GM04503 (cell line): ENCODE measurements at places on chromosomes 1 and 21.

GRCh38 chr1:198125995-198126735 is 30.6 kb upstream of the NEK7 start:
- peak; percentile 62 for DNase-seq

- DNase-seq = peak; percentile 23
Measured at GRCh38 chr1:77370161-77370560, 88.3 kb downstream of the AK5 start.

- no peak for DNase-seq
Measured at GRCh38 chr1:73862355-73862754, 335.6 kb downstream of the LRRIQ3 start.

GRCh38 chr1:43282220-43283195 is 2.9 kb downstream of the C1orf210 start:
- DNase-seq = no peak

GRCh38 chr1:237911911-237912310 is 21.2 kb upstream of the ZP4 start:
- DNase-seq = no peak

DNA sequence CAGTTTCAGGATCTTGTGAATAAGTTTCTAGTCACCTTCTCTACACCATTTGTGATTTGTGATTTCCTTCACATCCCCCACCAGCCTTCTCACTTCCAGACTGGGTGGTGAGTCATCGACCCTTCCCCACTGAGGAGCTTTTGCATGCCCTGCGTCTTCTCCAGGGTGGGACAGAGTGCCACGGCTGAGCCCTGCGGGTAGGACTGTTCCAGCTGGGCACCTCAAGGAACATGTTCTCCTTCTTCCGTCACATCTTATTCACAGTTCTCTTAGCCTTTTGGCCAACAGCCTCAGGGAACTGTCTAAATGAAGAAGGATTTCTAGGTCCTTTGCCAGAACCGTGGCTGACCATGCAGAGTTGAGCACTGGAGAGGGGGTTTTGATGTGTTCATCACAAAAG is 116.5 kb downstream of the TMEM53 start:
- no peak for DNase-seq

- no peak for DNase-seq
Measured at GRCh38 chr1:208837242-208837641, 593.1 kb upstream of the PLXNA2 start.

- no peak for DNase-seq
Measured at GRCh38 chr1:211549092-211549711, 29.8 kb downstream of the SLC30A1 start.

DNA sequence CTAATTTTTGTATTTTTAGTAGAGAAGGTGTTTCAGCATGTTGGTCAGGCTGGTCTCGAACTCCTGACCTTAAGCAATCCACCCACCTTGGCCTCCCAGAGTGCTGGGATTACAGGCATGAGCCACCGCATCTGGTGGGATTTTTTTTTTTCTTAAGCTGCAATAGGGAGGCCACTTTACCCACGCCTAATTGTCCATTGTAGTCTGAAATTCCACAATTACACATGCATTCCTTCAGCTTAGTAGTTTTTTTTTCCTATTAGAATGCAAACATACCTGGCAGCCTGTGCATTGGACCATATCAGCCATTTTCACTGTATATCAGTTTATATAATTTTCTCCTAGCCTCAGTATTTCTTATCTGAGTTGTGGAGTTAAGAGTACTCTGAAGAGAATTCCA is 186.8 kb downstream of the LMX1A start:
- no peak for DNase-seq

GRCh38 chr1:35278886-35279554 is 10.5 kb downstream of the ZMYM4 start:
- peak; percentile 37 for DNase-seq

- no peak for DNase-seq
Measured at GRCh38 chr1:81432059-81432458, 368.7 kb upstream of the ADGRL2 start.

DNA sequence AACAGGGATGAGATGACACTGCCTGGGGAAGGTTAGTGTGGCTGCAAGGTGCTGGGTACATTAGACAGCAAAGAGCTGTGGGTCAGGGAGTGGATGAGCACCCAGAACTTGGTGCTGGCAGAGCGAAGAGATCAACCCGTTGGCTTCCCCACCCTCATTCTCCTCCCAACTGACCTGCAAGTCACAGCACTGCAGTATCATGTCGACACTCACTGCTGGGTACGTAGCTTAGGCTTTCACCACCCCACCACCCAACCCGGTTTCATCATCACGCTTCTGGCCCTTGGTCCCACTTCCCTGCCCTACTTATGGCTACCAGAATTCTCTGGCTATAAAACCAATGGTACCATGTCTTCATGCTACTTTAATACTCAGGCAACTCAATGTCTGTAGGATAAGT is 73.6 kb upstream of the LYST start:
- DNase-seq = no peak

- no peak for DNase-seq
Measured at GRCh38 chr21:38228537-38228936, 28.3 kb upstream of the KCNJ15 start.

GRCh38 chr1:160865337-160865736 is 2.6 kb upstream of the CD244 start:
- DNase-seq = no peak

GRCh38 chr21:16913010-16913409 is 599.8 kb upstream of the CXADR start:
- DNase-seq = no peak

- DNase-seq = no peak
Measured at GRCh38 chr1:12087797-12088314, 24.8 kb downstream of the TNFRSF8 start.
